ENCODE measurements at places on chromosomes 6 and 20. TPM values are rescaled to one million over a fixed set of nuclear protein-coding genes. Genes with fewer than 3 reads are reported as not detected.

The DHX35 gene
- 20.1 TPM for total RNA-seq

GRCh38 chr6:39322306-39322850 lies at the start of gene KCNK16:
Gene KCNK16 (minus strand): TSS chr6:39322702. CDS start chr6:39322540, 162 bp downstream.
- no peak for DNase-seq

DNA sequence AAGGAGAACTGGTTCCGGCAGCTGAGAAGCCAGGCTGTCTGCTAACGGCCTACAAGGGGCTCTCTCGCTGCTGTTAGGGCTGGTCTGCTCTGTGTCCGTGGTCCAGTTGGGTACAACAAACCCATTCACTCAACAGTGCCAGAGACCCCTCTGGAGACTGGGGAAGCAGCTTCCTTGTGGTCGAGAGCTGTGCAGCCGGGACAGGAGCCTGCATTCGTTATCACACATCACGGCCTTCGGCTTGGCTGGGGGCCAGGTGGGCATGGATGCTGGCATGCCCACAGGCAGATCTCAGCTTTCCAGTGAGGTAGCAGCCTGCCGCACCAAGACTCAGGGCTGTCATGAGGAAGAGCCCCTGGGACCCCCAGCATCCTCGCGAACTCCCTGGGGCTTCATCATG lies 124.7 kb downstream of the PREX1 start:
- no peak for DNase-seq

GRCh38 chr6:85449388-85449817 lies 480 bp upstream of the NT5E start:
- DNase-seq, result no peak

- DNase-seq, result no peak
Measured at GRCh38 chr20:34561661-34562060, 3.1 kb downstream of the MAP1LC3A start.

DNA sequence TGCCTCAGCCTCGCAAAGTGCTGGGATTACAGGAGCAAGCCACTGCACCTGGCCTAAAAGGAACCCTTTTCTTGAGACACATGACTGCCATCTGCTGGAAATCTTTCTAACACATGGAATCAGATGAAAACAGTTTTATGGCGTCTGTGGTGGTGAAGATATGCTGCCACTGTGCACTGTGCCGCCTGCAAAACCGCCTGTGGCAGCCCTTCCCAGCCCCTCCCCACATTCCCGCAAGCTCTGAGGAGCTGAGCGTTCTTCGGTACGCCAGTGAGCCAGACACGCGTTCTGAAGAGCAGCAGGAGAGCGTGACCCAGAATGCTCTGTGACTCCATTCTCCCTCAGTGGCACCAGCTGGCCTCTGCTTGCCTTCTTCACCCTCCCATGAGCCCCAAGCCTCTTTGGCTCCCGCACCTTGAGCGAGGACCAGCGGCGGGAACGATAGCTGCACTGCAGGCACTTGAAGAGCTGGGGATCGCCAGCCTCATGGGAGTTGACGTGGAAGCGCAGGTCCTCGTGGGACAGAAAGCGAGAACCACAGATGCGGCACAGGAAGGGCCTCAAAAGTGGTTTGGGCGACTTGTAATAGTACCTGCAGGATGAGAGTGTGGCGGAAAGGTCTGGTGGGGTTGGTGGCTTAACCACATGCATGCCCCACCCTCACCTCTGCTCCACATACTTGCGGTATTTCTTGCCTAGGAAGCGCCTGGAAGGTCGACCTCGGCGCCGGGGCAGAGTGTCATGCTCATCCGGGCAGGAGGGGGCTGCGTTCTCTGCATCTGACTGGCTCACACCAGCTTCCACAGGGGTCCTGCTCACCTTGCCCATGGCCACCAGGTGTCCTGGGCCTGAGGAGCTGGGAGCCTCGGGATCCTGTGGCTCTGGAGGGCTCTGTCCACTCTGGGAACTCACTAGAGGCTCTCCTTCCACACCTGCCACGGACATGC lies 8.7 kb downstream of the ZNF335 start:
- DNase-seq, result no peak

GRCh38 chr6:43746071-43746470 lies 23.9 kb upstream of the VEGFA start:
- DNase-seq, result peak; percentile 33

GRCh38 chr6:55902796-55903195 lies 27.4 kb upstream of the BMP5 start:
- no peak for DNase-seq

- no peak for DNase-seq
Measured at GRCh38 chr20:32456869-32457478, 98.8 kb downstream of the ASXL1 start.
